ENCODE measurements at places on chromosomes 3 and 15.

DNA sequence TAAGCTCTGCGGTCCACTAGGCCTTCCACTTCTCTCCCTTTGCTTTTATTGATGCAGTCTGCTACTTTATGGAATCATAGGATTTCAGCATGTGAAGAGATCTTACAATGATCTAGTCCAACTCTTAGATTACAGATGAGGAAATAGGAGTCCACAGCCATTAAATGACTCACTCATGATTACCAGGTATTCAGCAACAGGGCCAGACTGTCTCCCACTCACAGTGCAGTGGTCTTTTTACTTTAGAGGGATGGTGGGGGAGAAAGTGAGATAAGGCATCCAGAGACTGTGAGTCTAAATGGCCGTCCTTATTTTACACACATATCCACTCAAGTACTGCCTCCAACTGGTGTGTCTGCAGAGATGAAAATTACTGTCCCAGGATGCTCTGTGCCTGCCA lies 88.5 kb upstream of the SKOR1 start:
- DNase-seq: no peak

DNA sequence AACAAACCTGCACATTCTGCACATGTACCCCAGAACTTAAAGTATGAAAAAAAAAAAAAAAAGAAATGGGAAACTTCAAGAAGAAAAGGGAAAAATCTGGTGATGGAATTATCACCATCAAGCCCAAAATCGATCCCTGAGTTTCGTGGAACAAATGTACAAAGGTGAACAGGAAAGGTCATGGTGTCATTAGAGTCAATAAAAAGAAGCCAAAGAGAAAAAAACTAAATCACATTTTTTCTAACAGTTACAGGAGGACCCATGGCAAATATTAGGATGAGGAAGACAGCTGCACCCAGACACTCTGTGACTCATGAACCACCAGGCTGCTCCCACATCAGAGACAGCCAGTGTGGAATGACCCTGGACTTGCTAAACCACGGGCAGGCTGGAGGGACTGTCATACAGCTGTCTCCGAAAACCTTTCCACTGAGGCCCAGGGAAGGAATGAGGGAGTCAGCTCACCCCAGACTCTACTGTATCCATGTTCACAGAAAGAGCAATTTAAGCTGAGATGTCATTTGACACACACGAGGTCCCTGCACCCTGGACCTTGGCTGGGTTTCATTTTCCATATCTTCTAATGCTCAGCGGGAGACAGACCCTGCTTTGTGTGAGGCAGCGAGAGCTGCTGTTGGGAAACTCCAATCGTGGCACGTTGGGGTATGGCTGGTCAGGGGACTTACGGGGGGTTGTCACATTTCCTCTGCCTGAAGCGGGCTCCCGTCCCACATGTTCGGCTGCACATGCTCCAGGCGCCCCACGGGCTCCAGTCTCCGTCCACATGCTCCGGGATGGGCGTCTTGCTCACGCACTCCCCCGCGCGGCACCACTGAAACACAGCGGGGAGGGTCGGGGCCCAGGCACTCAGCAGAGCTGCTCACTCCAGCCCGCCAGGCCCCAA lies 210.2 kb downstream of the ADAMTS17 start:
- DNase-seq: no peak

- DNase-seq: no peak
Observed at GRCh38 chr3:43867436-43868072, 176.8 kb downstream of the ABHD5 start.

GRCh38 chr15:63880744-63881143 lies 47.0 kb upstream of the HERC1 start:
- no peak for DNase-seq

- DNase-seq: no peak
Observed at GRCh38 chr15:42735382-42736165, 1.4 kb downstream of the CDAN1 start.

- DNase-seq: no peak
Observed at GRCh38 chr3:38143511-38143910, 5.0 kb downstream of the MYD88 start.

DNA sequence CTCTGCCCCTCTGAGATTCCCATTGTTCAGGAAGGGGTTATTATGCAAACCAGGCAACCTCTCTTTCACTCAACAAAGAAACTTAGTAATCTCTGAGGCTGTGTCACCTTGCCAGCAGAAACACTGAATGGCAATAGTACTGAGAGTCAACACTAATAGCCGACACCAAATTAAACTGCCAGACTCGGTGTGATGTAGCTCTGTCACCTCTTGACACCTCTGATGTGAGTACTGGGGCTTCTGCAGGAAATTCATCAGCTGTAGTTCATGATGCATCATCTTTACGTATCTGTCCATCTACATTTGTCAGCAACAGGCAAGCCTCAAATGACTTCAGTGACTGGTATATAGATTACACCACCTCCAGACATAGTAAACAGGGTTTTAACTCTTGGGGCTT lies 65.0 kb upstream of the ONECUT1 start:
- DNase-seq: no peak

- DNase-seq: no peak
Observed at GRCh38 chr3:88093266-88093665, 34.2 kb downstream of the ZNF654 start.

DNA sequence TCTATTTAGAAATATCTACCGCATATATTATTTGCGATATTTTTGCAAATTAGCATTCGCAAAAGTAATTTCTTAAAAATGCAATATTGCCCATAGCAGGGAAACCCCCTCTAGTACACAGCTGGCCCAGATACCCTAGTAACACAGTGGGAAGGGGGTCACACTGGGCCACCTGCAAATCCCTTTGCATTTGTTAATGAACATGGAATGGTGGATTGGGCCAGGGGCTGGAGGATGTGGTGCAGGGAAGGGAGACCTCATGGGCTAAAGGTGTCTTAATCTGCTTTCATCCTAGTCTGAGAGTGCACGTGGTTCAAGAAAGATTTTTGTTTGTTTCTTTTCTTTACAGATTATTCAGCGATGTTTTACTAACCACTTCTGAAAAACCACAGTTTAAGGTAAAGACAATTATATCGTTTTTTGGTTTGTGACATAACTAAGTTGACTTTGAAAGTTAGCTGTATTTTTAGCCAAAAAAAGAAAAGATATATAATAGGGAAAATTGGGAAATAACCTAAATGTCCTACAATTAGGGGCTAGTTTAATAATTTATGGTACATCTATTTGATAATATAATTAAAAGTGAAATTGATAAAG lies 30.0 kb downstream of the PDHB start:
- DNase-seq: no peak

DNA sequence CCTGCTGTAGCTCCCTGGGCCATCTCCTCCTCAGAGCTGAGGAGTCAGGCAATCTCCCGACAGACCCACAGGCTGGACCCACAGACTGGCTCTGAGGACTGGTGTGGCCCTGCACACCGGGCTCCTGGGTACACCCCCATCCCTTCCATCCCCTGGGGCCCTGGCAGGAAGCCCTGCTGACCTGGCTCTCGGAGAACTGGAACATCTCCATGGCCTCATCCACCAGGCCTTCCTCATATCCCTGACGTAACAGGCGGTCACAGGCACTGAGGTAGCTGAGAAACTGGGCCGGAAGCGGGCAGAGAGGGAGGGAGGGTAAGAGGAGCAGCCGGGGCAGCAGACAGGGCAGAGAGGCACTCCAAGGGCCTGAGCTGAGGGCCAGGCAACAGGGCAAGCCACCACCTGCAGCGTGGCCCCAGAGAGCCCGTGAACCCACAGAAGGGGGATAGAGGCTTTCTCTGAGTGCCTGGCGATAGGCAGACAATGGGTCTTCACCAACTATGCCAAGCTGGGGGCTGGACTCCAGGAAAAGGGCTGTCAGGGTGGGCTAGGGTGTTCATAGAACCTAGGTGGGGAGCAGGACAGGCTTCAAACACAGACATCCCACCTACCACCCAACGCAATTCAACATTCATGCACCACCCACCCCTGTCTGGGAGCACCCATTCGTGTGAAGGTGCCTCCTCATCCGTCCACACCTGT lies 17.9 kb downstream of the KBTBD13 start:
- no peak for DNase-seq

- DNase-seq: no peak
Observed at GRCh38 chr15:76107169-76107568, 47.4 kb downstream of the TMEM266 start.

DNA sequence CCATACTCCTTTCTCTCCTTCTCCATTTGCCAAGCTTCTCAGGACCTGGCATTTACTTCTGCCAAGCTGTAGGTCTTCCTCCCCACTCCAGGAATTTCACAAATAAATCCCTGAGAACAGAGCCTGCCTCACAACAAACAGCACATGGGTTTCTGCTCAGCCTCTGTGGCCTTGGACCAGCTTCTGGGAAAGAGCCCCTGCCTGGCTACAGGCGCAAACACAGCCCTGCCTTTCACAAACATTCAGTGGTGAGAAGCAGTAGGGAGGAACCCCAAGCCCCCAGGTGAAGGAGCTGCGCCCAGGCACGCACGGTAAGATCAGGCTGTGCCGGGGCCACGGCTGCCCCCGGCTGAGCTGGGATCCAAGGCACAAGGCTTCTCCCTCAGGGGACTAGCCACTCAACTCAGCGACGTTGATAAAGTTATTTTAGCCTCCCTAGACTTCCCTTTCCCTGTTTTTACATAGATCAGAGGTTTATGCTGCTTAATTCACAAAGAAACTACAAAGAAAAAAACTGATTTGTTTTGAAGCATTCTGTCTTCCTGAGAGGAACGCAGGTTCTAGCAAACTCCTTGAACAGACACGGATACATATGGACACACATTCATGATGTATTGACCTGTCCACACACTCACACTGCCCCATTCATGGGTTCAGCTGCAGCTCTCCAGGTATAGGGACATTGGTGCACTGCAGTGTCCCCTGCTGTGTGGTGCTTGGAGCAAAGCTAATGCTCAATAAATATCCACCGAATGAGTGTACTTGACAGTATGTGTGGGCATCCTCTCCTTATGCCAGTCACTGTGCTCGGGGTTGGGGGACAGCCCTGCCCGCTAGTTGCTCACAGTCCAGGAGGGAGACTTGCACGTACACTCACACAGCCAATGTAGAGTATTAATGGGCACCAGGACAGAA lies 25.4 kb downstream of the HES1 start:
- DNase-seq: no peak

DNA sequence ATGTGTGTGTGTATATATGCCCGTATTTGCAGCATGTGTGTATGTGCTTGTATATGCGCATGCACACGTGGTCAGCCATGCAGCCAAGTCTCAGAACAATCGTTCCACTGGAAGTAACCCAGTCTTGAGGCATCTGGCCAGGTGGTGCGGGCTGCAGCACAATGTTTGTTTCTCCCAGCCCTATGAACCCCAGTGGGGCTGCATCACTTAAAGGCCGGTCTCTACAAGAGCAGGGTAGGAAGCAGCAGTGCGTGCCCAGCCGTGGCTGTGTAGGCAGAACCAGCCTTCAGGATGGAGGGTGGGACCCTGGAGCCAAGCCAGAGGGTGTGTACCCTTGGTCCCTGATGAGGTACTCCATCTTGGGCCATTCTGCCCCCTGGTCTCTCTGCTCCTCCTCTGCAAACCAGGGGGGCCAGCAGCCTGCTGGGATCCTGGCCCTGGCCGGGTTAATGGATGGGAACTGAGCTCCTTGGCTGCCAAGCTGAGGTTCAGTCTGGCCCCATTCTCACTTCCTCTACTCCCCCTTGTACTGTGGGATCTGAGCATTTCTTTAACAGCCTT lies 11.8 kb downstream of the KLF13 start:
- DNase-seq: no peak

DNA sequence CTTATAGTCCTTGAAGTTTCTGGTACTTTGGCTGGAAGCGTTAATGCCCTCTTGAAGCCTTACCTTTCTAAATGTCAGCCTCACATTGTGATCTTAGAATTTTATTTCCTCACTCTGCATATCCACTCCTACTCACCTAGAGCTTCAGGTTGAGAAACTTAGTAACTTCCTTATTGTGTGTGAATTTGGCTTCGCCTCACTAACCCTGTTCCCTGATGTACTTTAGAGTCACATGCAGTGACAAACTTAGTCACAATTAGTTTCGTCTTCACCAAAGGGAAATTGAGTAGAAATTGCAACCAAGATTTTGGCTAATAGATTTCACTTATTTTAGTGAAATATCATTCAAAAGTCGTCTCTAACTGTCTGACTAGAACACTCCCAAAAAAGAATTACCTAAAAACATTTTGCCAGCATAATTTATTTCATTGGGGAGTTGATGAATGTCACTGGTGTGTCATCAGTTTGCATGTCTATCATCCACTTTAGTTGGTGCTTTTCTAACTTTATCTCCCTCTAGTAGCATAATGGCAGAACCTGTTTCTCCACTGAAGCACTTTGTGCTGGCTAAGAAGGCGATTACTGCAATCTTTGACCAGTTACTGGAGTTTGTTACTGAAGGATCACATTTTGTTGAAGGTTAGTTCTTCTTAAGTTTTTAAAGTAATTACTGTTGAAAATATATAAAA lies 960 bp downstream of the MFN1 start:
- no peak for DNase-seq

DNA sequence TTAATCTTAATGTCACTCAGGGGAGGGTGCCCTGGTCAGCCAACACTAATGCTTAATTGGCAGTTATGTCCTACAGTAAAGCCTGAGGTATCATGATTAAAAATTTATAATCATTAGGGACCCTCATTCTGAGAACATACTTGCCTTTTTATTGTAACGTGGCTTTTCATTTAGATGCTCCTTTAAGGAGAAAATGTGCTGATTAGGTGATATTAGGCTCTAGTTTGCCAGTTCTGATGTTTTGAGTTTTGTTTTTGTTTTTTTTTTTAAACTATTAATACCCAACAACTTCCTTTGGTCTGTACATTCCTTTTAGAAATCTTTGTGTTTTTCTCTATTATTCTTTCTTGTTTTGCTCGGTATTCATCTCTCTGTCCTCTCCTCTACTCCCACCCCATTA lies 10.3 kb downstream of the GTF2E1 start:
- DNase-seq: no peak

DNA sequence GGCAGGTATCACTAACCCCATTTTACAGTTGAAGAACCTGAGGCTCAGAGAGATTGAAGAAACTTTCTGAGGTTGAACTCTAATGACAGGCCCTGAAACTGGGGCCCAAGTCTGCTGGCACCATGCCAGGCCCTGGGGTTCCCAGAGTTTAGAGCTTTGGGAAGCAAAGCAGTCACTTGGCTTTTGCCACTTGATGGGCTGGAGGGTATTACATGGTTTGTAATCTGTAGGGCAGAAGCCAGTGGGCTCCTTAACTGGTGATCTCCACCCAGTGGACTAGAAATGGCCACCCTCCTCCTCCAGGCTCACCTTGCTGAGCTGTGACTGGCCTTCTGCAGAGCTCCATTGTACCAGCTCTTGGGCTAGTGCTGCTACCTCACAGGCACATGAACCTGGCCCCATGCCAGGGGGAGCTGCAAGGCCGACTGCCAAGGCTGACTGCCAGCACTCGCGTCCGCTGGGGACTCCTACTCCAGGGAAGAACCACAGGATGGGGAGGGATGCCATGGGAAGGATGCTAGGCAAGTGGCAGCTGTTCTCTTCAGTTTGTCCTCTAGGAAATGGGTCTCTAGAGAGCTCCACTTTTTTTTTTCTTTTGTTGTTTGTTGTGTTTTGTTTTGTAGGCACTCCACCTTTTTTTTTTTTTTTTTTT lies 104.8 kb downstream of the ETFA start:
- no peak for DNase-seq
